Tibial nerve (tissue), 4 donors: ENCODE measurements at places on chromosomes 5 and 9. TPM values are rescaled to one million over a fixed set of nuclear protein-coding genes. Genes with fewer than 3 reads are reported as not detected.
A peak's percentile ranks its signal among the peaks of the same experiment; 100 is the strongest.

DNA sequence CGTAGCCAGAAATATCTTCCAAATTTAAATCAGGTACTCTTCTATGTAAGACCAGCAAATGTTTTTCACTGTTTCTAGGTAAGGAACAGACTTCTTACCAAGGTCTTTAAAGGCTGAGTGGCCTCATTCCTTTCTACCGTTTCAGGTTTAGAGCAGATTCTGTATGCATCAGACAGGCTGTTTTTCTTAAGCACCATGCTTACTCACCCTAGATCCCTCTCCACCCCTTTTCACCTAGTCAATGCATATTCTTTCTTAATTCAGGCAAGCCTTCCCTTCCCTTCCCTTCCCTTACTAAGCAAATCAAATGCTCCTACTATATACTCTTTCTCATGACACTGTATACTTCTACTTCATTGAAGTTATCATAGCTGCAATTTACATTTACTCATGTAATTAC, 70.7 kb downstream of the RFX3 start:
- H3K27me3 ChIP-seq: no peaks in the 10 kb centered on the region
- no peak overlapping the region for H3K27ac ChIP-seq

DNA sequence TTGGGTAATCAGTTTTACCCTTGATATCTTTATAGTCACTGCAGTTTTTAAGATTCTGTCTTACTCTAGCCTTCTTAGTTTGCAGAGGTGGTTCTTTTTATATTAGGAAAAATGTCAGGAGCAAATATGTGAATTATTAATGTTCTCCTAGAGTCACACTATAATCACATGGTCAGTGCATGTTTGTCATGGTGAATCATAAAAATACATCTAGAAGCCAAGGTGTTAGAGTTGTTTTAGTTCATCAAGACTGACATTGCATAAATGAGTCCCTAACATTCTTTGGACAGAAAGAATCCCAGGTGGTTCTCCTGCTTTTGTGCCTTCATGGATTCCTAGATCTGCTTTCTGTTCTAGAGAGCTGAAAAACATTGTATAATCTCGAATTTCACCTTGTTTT, 22.9 kb downstream of the ATG10 start:
- peaks cover 36% of the 10 kb centered on the region for H3K36me3 ChIP-seq
- no peaks in the 10 kb centered on the region for H3K4me1 ChIP-seq
- no peak for DNase-seq
- H3K27me3 ChIP-seq: no peaks in the 10 kb centered on the region
- H3K4me3 ChIP-seq: no peak overlapping the region

DNA sequence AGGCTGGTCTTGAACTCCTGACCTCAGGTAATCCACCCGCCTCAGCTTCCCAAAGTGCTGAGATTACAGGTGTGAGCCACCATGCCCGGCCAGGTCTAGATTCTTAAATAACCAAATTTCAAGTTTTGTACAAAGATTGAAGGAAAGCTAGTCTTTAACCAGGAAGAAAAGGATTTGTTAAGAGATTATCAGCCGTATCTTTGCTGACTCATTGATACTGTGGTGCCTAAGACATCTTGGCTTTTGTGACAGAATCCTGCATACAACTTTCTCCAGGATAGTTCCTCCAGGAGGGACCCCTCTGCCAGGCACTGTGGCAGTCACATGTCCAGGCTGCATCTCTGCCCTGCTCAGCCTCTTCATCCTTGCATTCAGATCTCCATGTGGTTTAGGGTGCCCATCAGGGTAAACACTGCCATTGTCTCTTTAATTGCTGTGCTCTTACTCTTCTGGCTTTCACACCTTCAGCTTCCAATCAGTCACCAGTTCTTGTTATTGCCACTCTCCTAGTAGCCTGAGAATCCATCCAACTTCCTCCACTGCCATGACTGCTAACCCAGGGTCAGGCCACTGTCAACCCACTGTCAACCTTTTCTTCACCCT, 10.0 kb downstream of the MAP3K1 start:
- no peaks in the 10 kb centered on the region for H3K36me3 ChIP-seq
- H3K27me3 ChIP-seq: no peaks in the 10 kb centered on the region
- no peak overlapping the region for H3K27ac ChIP-seq
- no peak overlapping the region for H3K4me3 ChIP-seq
- no peak for DNase-seq

GRCh38 chr5:33806738-33807442, 84.9 kb downstream of the ADAMTS12 start:
- DNase-seq: no peak
- no peak overlapping the region for H3K27ac ChIP-seq
- no peaks in the 10 kb centered on the region for H3K27me3 ChIP-seq
- H3K4me3 ChIP-seq: no peak overlapping the region

Gene PRRT1B
- total RNA-seq: not detected

Gene PLPP7
- total RNA-seq: 22.2 TPM

Gene MCTP1
- 117 TPM for total RNA-seq

Gene LHX2
- not detected for total RNA-seq

DNA sequence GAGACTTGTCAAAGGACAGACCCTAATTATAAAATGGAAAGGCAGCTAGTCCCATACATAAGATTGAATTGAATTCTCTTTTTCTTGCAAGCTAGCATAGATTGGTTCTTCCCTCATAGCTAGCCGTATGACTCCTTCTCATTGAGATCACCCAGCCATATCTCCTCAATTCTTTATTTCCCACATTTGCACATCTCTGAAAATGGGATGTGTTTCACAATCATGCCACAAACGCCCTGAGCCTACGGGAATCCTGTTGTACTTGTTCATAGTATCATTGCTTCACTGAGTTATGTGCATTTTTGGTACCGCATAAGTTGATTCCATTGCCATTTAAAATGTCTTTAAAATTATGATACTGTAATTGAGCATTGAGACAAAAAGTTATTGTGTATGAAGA, 90.5 kb downstream of the PCSK1 start:
- no peak overlapping the region for H3K27ac ChIP-seq
- no peaks in the 10 kb centered on the region for H3K36me3 ChIP-seq
- no peak for DNase-seq
- no peaks in the 10 kb centered on the region for H3K27me3 ChIP-seq

- no peak overlapping the region for H3K4me3 ChIP-seq
- H3K36me3 ChIP-seq: no peaks in the 10 kb centered on the region
- H3K4me1 ChIP-seq: no peaks in the 10 kb centered on the region
- no peaks in the 10 kb centered on the region for H3K27me3 ChIP-seq
- DNase-seq: no peak
These were observed 1005.5 kb upstream of the PTPRD start for GRCh38 chr9:11618241-11618805.

DNA sequence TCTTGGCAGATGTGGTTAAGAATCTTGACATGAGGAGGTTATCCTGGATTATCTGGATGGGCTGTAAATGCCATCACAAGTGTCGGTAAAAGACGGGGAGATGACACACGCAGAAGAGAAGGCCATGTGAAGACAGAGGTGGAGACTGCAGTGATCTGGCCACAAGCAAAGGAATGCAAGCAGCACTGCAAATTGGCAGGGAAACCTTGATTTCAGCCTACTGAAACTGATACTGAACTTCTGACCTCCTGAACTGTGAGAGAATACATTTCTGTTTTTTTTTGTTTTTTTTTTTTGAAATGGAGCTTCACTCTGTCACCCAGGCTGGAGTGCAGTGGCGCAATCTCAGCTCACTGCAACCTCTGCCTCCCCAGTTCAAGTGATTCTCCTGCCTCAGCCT, 92.4 kb upstream of the NFIL3 start:
- peak overlapping the region; percentile 85 for H3K27ac ChIP-seq
- no peaks in the 10 kb centered on the region for H3K36me3 ChIP-seq
- H3K4me1 ChIP-seq: no peaks in the 10 kb centered on the region

Gene SREK1IP1
- total RNA-seq: 11.6 TPM

- no peaks in the 10 kb centered on the region for H3K36me3 ChIP-seq
- no peak overlapping the region for H3K27ac ChIP-seq
- no peaks in the 10 kb centered on the region for H3K27me3 ChIP-seq
- no peaks in the 10 kb centered on the region for H3K4me1 ChIP-seq
These were observed 186.2 kb downstream of the CACNA1B start for GRCh38 chr9:138063785-138064184.
